Astrocyte of the spinal cord (primary cell): ENCODE measurements at places on chromosomes 4 and X.

DNA sequence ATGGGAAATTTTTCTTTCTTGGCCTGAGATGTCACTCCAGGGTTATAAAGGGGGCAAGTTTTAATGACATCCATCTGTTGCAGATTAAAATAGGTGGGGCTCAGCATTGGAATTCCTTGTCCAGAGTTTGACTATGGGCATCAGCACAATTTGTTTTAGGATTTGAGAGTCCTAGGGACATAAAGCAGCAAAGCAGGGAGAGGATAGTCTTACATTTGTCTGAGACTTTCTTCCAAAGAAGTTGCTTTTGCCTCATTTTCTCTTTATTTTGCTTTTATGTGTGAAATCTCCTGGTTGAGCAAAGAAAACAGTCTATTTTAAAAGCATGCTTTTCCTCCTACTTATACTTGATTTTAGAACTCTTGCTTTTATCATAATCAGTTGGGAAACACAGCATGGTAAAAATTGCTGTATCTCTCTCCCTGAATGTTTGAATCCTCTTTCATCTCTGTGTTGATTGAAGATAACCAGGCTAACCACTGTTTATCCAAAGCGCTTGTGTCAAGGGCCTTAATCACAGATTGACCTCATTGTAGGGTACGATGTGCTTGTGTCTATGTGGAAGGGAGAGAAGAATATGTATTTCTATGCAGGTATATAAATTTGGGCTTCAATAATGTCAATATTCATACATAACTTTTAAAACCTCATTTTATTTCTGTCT is 121.5 kb downstream of the ANK2 start:
- DNase-seq = no peak

DNA sequence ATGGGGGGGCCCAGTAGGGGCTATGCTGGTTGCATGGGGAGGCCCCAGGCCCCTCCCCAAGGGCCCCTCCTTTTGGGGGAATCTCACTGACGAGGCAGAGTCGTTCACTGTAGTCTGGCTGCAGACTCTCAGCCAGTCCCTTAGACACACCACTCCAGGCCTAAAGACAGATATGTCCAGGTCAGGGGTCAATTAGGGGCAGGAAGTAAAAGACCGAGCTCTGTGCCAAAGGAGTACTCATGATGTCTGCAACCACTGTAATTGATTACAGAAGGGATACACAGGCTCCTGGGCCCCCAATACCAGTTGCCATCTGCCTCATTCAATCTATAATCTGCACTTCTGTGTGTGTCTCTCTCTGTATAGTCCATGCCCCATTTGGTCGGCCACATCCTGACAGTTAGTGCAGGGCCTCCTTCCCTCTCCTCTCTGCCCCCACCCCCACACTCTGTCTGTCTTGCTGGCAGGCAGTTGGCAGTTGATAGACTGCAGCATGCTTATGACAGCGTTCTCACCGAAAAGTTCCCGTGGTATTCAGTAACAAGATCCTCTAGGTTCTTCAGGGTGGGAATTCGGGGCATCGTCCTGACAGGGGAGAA is 1.3 kb upstream of the CXorf65 start:
- DNase-seq = no peak

GRCh38 chrX:1794586-1794985 is 179.7 kb downstream of the ASMT start:
- no peak for DNase-seq

GRCh38 chrX:56788717-56789122 is 59.7 kb downstream of the NBDY start:
- DNase-seq = peak; percentile 30

DNA sequence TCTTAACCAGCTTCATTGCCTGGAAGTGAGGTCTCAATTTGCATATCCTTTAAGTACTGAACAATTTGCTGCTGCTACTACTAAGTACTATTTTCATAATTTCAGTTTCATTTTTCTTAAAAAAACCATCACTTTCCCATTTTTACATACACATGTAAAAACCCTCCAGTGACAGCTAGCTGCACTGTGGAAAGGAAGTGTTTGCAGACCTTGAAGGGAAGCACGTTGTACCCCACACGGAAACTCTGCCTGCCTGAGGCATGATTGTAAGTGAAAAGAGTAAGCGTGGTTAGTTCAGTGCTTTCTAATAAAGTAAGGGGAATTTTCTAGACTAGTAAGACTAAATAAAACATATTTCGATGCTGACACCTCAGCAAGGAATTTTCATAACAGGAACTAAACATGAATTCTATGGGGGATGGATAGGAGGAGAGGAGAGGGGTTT is 103.6 kb downstream of the RAPGEF2 start:
- peak; percentile 36 for DNase-seq

GRCh38 chr4:123398853-123399626 is 2.4 kb downstream of the SPRY1 start:
- peak; percentile 78 for DNase-seq

GRCh38 chr4:185213877-185214276 is 4.5 kb downstream of the SNX25 start:
- no peak for DNase-seq

DNA sequence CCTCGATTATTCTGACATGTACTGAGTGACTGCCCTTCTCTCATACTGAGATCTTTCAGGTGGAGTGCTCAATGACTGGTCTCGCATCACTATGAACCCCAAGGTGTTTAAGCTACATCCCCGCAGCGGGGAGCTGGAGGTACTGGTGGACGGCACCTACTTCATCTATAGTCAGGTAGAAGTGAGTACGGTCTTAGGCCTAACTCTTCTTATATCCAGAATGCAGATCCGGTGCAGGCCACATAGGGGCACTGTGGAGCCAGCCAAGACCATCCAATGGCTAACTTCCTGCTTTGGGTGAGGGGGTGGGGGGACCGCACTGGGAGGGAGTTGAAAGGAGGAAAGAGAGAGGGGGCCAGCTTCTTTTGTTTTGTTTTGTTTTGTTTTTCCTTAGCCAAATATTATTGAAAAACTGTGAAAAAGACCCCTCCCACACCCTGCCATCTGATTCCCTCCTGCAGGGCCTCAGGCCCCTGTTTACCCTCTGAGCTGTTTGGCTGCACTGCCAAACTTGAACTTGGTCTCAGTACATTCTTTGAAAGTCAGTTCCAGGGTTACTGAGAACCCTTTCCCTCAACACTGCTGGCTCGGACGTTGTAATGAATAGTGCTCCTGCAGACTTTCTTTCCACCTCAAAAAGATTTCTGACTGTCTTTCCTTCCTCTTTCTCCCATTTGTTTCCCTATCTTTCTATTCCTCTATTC is 16.2 kb downstream of the AWAT2 start:
- peak; percentile 12 for DNase-seq

- no peak for DNase-seq
Observed at GRCh38 chr4:112855058-112855457, 194.4 kb upstream of the ANK2 start.

DNA sequence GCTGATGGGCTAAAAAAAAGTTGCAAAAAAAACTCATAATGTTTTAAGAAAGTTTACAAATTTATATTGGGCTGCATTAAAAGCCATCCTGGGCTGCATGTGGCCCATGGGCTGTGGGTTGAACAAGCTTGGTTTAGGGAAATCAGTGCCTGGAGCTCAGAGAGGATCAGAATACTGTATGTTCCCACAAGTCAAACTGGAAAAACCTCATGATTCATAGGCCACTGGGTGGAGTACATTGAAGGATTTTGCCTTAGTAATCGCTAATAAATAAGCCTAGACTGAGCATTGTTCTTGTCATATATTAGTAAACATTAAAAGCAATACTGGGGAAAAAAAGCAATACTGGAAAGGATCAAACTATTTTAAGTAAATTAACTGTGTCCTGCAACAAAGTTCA is 246.3 kb upstream of the TAPT1 start:
- no peak for DNase-seq

- DNase-seq = peak; percentile 72
Observed at GRCh38 chr4:122652379-122652778, 31.5 kb upstream of the IL21 start.

DNA sequence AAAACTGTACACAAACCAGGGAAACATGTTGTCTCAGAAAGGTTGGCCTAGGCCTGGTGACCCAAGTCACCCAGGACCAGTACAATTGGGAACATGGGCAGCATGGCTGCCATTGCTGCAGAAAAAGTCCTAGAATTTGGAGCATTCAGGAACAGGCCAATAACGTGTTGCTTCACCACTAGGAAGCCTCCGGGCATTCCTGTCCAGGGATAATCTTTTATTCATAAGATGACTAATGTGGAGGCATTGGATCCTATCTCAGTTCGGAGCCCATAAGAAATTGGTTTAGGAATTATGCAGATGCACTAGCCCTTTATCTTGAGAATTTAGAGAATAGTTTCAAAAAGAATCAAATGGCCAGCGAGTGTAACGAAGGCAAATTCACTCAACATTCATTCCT is 242.8 kb upstream of the NDST4 start:
- DNase-seq = no peak

GRCh38 chr4:140269369-140269768 is 104.1 kb upstream of the SCOC start:
- no peak for DNase-seq

DNA sequence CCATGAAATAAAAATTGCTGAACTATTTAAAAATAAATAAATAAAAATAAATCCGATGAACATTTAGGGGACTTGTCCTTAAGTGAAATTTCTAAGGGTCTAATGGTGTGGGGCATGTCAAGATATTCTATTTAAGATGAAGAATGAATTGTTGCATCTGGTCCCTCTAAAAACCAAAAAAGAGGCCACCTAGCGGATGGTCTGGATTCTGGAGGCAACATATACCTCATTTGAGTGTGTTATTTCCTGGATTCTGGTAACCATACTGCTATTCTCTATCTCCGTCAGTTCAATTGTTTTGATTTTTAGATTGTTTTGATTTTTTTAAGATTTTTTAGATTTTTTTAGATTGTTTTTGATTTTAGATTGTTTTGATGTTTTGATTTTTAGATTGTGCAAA is 28.3 kb downstream of the AGTR2 start:
- DNase-seq = no peak

DNA sequence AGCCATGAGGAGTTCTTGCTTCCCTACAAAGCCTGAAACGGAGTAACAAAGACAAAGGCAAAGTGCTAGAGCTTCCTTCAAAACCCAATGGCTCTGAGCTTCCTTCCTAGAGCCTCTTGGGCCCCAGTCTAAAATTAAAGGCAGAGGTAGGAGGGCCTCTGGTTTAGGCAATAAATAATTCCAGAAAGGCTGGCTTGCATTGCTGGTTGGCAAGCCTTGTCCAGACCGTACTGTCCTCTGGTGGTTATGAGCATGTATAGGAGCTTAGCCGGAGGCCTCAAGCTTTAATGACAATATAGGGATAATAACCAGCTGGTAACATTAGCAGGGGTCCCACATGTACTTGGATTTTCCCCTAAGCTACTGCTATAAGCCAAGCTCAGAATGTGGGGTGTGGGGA is 237.3 kb downstream of the AR start:
- DNase-seq = no peak

GRCh38 chrX:129599499-129599898 is 55.3 kb downstream of the APLN start:
- no peak for DNase-seq

DNA sequence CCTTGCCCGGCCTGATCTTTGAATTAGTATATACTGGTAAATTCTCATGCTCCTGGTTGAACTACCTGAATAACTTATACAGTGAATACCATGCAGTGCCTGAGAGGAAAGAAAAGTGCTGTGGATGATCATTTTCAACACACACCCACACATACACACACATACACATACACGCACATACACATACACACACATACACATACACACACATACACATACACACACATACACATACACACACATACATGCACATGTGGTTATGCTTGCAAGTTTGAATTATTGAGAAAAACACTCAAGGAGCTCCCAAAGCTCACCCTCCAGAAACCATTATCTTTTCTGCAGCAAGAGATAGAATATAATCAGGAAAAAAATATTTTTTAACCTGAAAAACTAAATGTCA is 366.9 kb upstream of the RASGEF1B start:
- DNase-seq = no peak

- no peak for DNase-seq
Observed at GRCh38 chr4:84846985-84847384, 119.5 kb downstream of the WDFY3 start.

DNA sequence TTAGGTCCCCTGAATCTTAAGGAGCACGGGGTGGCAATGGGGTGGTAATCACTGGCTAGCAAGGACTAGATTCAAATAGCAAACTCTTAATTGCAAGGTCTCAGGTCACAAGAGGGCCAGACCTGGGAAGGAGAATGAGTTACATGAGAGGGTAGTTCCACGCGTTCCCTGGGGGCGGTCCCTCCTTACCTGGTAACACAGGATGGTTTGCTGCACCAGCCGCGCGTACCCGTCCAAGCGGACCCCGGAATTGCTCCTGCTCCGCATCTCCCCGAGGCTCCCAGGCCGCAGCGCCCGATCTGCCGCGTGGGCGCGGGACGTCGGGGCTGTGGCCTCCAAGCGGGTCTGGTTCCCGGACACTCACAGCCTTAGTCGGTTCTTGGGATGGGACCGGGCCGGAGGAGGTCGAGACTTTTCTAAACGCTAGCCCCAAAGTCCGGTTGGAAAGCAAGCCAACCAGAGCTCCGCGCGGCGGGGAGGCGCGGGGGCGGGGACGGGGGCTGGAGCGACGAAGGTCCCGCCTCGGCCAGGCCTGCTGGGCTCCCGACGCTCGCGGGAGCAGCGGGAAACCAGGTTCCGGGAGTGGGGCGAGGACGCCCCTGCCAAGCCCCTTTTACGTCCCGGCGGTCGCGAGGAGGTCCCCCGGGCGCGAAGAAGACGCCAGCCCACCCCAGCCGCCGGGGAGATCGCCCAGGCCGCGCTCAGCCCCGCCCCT is at the start of gene PHKA2:
Gene PHKA2 (minus strand): TSS at position 449 of the 715 bp plus-strand sequence. CDS start 182 bp downstream, at position 267.
- no peak for DNase-seq

DNA sequence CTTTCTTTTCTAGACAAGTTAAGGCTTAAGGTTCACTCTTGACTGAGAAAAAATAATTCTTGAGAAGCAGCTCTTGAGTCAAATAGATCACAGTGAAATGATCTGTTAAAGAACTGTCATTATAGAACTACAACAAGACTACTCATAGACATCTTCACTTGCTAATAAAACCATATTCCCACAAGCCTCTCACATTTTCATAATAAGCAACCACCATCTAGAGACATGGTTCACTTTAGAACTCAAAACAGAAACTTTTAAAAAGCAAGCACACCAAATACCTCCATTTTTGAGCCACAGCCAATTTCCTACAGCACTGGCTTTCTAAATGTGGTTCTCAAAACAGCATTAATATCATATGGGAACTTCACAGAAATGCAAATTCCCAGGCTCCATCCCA is 309.5 kb downstream of the TMA16 start:
- no peak for DNase-seq

DNA sequence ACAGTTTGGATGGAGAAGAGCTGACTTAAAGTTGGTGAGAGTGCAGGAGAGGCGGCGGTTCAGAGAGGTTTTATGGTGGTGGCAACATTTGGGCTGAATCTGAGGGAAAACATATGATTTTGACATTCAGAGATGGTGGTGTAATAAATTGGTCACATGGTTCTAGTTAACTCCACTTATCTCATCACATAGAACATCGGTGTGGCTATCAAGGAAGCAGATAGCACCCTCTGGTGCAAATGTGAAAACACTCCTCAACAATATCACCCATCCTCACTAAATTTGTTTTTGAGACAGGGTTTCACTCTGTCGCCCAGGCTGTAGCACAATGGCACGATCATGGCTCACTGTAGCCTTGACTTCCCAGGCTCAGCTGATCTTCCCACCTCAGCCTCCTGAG is 28.8 kb downstream of the SUPT20HL2 start:
- DNase-seq = no peak

GRCh38 chr4:154466336-154466735 is 25.3 kb downstream of the DCHS2 start:
- no peak for DNase-seq

- peak; percentile 40 for DNase-seq
Observed at GRCh38 chrX:11261260-11261659, 32.0 kb upstream of the AMELX start.
